ENCODE measurements at places on chromosomes 12 and 14. TPM values are rescaled to one million over a fixed set of nuclear protein-coding genes. Genes with fewer than 3 reads are reported as not detected.
A peak's percentile ranks its signal among the peaks of the same experiment; 100 is the strongest.

GRCh38 chr12:132115500-132115899, 28.6 kb downstream of the DDX51 start:
- no peak overlapping the region for H3K4me3 ChIP-seq
- peaks cover 6% of the 10 kb centered on the region for H3K36me3 ChIP-seq
- H3K27ac ChIP-seq: no peak overlapping the region

- no peaks in the 10 kb centered on the region for H3K36me3 ChIP-seq
- no peak overlapping the region for H3K4me3 ChIP-seq
- DNase-seq: no peak
- H3K27me3 ChIP-seq: no peaks in the 10 kb centered on the region
- peaks cover 7% of the 10 kb centered on the region for H3K4me1 ChIP-seq
These were observed 16.1 kb downstream of the FGD6 start for GRCh38 chr12:95201056-95201670.

GRCh38 chr14:105066240-105067071, 1.2 kb upstream of the GPR132 start:
- H3K4me1 ChIP-seq: peaks cover 46% of the 10 kb centered on the region
- H3K4me3 ChIP-seq: peak overlapping the region; percentile 89
- peak; percentile 48 for DNase-seq
- H3K36me3 ChIP-seq: peaks cover 14% of the 10 kb centered on the region
- no peaks in the 10 kb centered on the region for H3K27me3 ChIP-seq
- H3K27ac ChIP-seq: peak overlapping the region; percentile 94

DNA sequence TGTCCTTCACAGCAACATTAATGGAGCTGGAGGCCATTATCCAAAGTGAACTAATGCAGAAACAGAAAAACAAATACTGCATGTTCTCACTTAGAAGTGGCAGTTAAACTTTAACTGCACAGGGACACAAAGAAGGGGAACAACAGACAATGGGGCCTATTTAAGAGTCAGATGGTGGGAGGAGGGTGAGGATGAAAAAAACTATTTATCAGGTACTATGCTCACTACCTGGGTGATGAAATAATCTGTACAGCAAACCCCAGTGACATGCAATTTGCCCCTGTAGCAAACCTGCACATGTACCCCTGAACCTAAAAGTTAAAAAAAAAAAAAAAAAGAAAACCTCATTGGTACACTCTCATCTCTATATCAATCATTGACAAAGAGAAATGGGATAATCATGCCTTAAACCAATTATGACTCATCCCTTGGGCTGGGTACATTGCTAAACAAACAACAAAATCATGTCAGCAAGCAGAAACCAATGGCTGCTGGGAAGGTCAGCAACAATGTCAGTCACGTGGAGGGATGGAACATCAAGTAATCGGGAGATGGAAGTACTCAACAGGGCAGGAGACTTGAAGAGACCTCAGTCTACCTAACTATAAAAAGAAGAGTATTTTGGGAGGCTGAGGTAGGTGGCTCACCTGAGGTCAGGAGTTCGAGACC, 479.2 kb downstream of the RMST start:
- H3K4me3 ChIP-seq: no peak overlapping the region
- H3K27me3 ChIP-seq: no peaks in the 10 kb centered on the region
- H3K27ac ChIP-seq: no peak overlapping the region
- no peak for DNase-seq

GRCh38 chr12:123945287-123946151, 27.1 kb downstream of the CCDC92 start:
- DNase-seq: no peak
- peaks cover 2% of the 10 kb centered on the region for H3K27me3 ChIP-seq
- H3K4me3 ChIP-seq: no peak overlapping the region
- H3K27ac ChIP-seq: no peak overlapping the region
- no peaks in the 10 kb centered on the region for H3K4me1 ChIP-seq
- H3K36me3 ChIP-seq: peaks cover 10% of the 10 kb centered on the region

DNA sequence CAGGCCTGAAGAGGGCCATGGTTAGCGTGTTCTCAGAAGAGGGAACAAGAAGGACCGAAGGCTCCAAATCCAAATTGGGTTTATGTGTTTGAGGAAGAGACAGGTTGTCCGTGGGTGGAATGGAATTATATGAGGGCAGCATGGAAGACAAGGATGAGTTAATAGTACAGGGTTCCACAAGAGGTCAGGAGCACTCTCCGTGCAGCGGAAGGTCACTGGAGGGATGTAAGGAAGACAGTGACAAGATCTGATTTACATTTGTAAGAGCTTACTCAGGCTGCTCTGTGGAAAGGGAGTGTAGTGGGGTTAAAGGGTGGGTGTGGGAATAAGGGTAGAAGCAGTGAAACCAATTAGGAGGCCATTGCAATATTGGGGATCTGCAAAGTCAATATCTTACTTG, 97.0 kb downstream of the TPH2 start:
- no peak for DNase-seq
- H3K27ac ChIP-seq: no peak overlapping the region
- H3K4me1 ChIP-seq: no peaks in the 10 kb centered on the region
- no peaks in the 10 kb centered on the region for H3K36me3 ChIP-seq
- H3K27me3 ChIP-seq: peaks cover 4% of the 10 kb centered on the region
- H3K4me3 ChIP-seq: no peak overlapping the region

DNA sequence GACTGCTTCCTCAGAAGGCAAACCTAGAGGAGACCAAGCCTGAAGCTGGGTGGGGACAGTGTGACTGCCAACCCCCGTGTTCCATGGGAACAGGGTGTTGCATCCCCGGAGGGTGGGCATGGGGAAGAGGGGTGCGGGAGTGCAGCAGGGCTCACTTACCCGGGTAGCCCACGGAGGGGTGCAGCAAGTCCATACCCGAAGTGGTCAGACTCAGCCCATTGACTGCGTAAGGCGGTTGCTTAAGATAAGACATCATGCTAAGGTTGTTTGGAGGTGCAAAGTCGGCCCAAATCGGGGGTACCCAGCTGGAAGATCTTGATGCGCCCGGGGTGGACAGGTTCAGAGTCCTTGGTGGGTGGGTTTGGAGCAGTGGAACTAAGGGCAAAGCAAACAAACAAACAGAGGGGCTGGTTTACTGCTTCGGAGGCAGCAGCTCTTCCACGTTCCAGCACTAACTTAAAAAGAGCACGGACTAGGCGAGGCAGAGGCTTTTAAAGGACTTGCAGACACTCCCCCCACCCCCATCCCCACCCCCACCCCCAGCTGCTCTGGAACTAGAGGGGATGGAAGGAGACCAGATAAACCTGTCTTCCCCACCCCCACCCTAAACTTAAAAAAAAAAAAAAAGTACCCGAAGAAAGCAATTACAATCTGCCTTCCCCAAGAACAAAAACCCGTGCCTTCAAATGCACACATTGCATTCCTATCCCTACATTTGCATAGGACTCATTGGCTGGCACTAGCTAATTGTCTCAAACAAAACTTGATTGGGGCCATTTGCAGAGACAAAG, 4.9 kb downstream of the OTX2 start:
- no peak overlapping the region for H3K27ac ChIP-seq
- H3K4me1 ChIP-seq: peaks cover 12% of the 10 kb centered on the region
- H3K36me3 ChIP-seq: peaks cover 8% of the 10 kb centered on the region
- H3K27me3 ChIP-seq: peaks cover 79% of the 10 kb centered on the region
- DNase-seq: no peak

Gene PLEKHD1
- 0.08 TPM for total RNA-seq

Gene NIN
- 106 TPM for total RNA-seq

DNA sequence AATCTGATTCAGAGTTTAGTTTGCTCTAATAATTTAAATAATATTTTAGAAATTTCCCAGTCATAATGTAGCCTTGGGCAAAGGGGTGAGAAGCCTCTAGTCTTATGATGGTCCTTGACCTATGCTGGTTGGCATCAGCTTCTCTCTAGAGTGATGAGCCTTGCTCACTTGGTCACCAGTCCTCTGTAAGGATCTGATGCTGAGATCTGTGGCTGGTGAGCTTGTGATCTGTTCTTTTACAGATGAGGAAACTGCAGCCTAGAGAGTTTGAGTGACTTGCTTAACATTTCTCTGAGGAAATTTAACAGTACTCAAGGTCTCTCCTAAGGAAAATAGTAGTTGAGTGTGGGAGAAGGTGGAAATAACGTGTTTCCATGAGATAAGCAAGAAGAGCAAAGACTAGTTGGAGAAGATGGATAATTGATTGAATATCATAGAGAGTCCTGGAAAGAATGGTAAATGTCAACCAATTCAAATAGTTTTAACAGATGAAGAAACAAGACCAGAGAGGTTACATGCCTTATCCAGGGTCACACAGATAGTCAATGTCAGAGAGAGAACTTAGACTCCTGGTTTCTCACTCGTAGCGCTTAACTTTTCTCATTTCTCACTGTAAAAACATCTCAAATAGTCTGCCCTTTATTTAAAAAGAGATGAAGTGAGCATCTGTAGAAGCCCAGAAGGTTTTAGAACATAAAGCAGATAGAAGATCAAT, 89.7 kb upstream of the ETV6 start:
- no peak overlapping the region for H3K27ac ChIP-seq
- peaks cover 11% of the 10 kb centered on the region for H3K27me3 ChIP-seq
- H3K36me3 ChIP-seq: no peaks in the 10 kb centered on the region
- no peak for DNase-seq
- peaks cover 13% of the 10 kb centered on the region for H3K4me1 ChIP-seq

Gene RASAL1
- total RNA-seq: 1.0 TPM

GRCh38 chr12:70551731-70552130, 85.5 kb downstream of the PTPRB start:
- H3K4me1 ChIP-seq: no peaks in the 10 kb centered on the region
- H3K27ac ChIP-seq: no peak overlapping the region
- no peak overlapping the region for H3K4me3 ChIP-seq
- DNase-seq: no peak
- no peaks in the 10 kb centered on the region for H3K27me3 ChIP-seq

Measured in activated naive CD8-positive, alpha-beta T cell treated with anti-CD3 and anti-CD28 coated beads, Interleukin-2, amount 10 ng/mL, durations not matched to agents 7 days and 5 days (primary cell).